Cerebellar nuclear complex (tissue), 1 donor: ENCODE measurements at places on chromosomes 16 and 17.

DNA sequence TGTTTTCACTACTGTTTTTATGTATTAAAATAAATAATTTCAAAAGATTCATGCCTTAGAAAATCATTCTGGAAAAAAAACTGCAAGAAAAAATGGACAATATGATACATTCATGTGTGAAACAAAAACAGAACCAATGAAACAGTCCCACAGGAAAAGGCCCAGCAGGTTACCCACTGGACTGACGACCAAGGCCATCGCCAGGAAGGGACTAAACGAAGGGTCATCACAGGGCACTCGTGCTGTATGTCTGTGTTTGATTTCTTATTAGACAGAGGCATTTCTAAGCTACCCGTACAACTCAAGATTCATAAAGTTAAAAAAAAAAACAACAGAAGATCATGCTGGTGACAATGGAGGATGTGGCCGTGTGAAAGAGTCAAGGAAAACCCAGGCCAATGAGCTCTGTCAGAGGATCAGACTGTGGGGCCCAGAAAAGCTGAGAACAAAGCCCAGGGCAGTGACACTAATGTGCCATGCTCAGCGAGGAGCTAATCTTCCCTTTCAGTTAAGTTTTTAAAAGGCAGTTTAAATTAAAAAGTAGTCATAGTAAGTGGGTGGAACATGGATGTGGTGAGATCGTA is 31.8 kb downstream of the NSMCE1 start:
- DNase-seq: no peak

GRCh38 chr17:2946144-2946543 is 117.3 kb downstream of the OR1D5 start:
- DNase-seq: no peak

- peak; percentile 59 for DNase-seq
Measured at GRCh38 chr17:41647940-41648410, 23.6 kb upstream of the KRT17 start.

DNA sequence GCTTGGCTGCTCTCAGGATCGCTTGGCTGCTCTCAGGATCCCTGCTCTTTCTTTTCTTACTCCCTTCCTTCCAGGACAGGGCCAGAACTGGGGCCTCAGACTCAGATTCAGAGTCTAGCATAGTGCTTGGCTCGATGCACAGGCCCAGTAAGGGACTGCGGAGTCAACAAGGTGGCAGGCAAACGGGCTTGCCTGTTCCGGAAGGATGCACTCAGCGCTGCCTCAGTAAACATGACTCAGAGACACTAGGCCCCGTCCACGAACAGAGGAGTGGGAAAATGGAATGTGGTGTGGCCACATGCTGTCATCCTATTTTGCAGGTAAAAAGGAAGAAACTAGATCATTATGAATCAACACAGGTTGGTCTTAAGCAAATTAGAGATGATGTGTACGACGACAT is 9.8 kb downstream of the SPHK1 start:
- DNase-seq: no peak

DNA sequence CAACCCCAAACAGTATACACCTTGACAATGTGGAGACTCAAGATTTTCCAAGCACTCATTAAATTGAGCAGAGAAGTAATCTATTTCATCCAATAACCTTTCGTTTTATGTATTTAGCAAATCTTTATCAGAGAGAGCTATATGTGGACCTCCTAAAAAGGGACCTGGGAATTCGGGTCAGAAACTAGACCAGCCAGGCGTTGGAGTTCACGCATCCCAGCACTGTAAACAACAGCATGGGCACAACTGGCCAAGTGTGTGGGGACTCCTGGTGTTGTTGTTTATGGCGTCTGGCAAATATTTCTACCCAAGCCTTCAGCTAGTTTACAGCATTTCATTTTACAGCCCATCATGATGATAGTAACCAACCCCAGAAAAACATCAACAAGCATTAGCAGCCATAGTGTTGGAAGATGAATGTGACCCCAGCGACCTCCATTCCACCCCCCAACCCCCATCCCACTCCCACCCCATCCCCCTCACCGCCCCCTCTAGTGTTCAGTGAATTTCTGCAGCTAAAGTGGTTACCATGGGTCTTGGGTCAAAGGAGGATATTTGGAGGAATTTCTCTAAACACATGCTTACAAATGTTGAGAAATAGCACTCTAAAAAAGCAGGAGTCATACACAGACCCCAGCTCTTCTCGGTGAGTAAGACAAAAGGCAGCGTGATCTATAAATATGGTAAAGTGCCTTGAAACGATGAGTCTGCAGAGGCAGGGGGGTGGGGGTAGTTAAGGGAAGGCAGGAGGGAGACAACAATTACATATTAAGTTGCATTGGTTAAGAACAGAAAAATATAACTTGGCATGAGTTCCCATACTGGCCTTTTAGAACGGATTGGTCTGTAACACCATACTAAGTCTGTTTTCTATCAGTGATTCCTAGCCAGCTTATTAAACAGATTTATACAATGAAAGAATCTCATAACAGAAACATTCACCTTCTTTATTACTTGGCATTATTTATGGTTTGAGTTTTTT is 91.4 kb upstream of the TBX2 start:
- no peak for DNase-seq
